GF-D8 (cell line): ENCODE measurements at places on chromosomes 3 and 15.
A peak's percentile ranks its signal among the peaks of the same experiment; 100 is the strongest.

- DNase-seq = no peak
Observed at GRCh38 chr15:20348291-20348899, 193.2 kb downstream of the GOLGA6L6 start.

DNA sequence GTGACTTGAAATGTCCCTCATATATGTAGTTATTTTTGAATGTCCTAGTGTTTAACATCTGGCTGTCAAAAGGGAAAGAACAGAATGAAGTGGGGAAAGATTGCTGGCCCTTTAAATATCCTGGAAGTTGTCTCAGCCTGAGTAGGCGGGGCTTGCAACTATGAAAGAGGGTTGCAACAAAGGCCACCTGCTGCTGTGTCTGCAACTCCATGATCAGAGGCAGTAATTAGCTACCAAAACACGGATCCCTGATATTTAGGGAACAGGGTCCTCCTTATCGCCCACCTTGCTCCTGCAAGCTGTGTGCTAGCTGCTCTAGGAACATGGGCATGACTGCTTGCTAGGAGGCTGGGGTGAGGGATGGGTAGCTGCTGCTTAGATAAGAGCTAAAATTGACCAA is 100.2 kb upstream of the CFAP20DC start:
- no peak for DNase-seq

DNA sequence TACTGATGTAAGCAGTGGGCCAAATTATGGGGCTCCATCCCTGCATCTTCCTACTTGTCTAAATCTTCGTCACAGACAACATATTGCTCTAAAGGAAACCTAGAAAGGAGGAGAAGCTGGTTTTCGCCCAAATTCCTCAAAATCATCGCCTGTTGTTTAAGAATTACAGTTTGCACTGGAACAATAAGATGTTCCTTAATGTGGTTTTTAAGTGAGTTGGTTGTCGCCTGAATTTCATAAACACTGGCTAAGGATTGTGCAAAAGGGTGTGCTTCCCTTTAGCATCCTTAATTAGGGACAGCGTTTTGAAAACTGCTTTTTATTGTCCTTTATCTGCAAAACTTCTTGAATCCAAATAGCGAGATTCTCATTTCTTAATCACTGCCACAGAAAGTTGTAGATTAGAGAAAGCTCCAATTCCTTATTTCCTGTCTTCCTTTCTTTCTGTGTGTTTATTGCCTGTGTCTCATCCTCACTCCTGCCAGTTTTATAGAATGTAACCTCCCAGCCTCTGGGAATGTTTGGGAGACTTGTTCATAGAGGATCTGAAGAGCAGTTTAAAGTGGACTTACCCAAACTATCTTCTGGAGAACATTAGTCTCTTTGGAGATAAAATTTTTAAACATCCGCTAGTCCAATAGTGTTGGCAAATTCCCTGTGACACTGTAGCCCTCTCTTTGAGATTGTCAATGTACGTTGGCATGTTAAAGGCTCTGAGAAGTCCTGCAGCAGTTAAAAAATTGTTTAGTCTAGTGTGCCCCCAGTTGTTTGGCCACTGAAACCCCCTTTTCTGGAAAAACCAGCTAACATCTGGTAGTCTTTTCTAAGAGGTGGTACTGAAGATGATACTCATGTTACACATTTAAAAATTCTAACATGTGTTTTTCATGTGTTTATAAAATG is 50.4 kb downstream of the FLNB start:
- DNase-seq = no peak

- DNase-seq = no peak
Observed at GRCh38 chr3:4334548-4334947, 31.4 kb downstream of the SETMAR start.

GRCh38 chr3:192943393-192943792 is 25.7 kb upstream of the MB21D2 start:
- no peak for DNase-seq

- DNase-seq = no peak
Observed at GRCh38 chr15:84034578-84035398, 200.8 kb upstream of the GOLGA6L4 start.

- DNase-seq = no peak
Observed at GRCh38 chr15:95663156-95664100, 667.1 kb upstream of the NR2F2 start.

GRCh38 chr3:52722491-52722890 is 16.6 kb downstream of the SPCS1 start:
- no peak for DNase-seq

DNA sequence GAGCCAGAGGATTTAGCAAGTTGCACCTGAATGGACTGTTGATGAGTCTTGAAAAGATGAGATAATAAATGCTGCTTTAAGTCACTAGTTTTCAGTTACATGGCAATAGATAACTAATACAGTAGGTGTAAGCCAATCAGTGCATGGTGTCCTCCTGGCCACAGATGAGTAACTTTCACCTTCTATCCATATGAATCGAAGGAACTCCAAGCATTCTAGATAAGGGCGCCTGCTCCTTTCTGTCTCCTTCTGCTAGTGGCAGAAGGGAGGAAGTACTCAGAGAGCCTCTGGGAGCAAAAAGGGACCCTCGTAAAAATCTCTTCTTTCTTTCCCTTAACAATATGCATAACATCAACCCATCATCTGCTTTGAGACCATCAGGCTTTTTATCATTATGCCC is 37.3 kb downstream of the TM6SF1 start:
- no peak for DNase-seq

GRCh38 chr3:31476209-31476608 is 56.5 kb upstream of the STT3B start:
- DNase-seq = no peak

- no peak for DNase-seq
Observed at GRCh38 chr3:45223889-45224727, 2.0 kb downstream of the TMEM158 start.

- no peak for DNase-seq
Observed at GRCh38 chr3:13268961-13269441, 151.1 kb downstream of the NUP210 start.

DNA sequence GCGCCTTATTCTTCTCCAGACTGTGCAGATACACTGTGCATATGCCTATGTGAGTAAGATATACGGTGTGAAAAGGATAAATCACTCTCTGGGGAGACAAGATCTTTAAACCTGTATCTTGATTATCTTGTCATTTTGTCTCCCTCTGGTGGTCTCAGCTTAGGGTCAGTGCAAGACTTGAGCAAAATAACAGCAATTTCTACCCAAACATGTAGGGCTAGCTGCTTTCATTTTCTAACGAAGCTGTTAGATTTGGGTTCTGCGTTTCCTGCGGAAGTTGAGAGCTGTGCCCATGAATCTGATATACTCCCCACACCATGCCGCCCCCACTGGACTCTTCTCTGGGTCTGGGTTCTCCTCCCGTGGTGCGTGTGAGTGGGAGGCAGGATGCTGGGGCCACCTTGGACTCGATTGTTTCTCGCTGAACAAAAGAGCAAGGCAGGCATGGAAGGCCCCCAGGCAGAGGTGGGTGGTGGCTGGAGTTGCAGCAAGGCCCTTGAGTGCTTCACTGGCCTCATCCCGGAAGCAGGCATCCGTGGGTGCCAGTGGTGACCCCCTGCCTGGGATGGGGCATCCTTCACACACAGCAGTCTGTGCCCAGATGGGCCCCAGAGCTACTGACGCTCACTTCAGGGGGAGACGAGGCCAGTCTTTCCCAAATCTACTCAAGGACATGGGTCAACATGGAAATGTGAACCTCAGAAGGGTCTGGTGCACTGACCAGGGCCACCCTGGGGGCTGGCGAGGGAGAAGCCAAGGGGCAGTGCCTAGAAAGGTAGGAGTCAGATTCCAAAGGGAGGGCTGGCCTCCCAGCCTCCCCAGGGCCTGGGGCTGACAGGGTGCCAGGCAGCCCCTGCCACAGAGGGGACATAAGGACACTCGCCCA is 179.6 kb downstream of the NSMCE3 start:
- DNase-seq = no peak

DNA sequence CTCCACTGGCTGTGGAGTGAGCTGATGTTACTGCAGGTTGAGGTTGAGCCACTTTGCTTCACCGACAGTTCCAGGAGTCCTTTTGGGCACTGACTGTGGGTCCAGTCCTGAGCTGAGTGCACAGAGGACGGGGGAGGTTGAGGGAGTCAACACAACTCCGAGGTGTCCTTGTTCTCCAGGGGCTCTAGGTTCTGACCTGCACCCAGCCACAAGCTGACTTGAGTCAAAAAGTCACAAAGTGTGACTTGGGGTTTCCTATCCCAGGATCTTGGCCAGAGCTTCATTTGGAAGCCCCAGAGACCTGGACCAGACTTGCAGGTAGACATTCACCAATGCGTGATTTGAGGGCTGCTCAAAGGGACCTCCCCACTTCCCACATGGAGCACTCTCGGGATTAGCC is 95.0 kb downstream of the FAM43A start:
- DNase-seq = no peak

GRCh38 chr3:30393079-30393478 is 213.3 kb upstream of the TGFBR2 start:
- DNase-seq = no peak

DNA sequence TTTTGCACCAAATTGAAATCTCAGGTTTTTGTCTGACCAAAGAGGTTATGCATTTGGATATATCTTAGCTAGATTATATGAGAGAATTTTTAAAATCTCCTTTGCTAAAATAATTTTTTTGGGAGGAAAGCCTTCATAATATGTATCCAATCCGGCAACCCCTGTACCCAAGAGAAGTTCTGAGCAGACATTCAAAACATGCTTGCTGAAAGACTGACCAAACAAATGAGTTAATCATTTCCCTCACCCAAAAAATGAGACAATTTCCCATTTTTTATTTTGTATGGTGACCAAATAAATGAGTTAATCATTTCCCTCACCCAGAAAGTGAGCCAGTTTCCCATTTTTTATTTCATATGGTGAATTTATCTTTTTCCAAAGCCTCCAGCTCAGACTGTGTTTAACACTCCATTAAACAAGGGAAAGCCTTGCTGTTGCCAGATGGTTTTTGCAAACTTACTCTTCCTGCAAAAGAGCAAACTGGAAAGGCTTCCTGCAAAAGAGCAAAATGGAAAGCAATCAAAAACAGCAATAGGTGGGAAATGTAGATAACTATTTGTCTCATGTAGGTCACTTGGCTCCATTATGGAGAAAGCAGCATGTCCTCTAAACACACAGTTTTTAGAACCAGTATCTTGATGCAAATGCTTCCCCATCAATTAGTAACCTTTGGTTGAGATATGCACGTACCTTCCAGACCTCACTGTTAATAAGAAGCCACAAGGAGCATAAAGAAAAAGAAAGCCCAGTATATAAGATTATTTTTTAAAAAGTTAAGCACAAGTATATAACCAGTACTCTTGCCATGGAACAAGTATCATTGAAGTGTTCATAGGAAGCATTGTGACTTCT is 78.4 kb upstream of the OSTN start:
- DNase-seq = no peak

- DNase-seq = no peak
Observed at GRCh38 chr3:120454076-120454689, 3.4 kb upstream of the FSTL1 start.

DNA sequence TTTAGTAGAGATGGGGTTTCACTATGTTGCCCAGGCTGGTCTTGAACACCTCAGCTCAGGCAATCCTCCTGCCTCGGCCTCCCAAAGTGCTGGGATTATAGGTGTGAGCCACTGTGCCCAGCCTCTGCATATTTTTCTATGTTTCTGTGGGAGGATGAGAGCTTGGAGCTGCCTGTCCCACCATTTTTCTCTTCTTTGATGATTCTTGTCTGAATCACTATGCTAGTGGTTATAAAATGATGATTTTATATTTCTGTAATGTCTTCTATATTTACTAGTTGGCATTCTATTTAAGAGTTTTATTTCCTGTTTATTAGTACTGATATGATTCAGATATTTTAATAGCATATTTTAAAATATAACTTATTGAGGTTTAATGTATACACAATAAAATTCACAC is 69.7 kb downstream of the CHCHD6 start:
- no peak for DNase-seq

GRCh38 chr15:59017449-59017848 is 30.0 kb downstream of the RNF111 start:
- DNase-seq = no peak

- DNase-seq = peak; percentile 62
Observed at GRCh38 chr15:90660195-90660998, 56.7 kb upstream of the BLM start.
